Activated CD8-positive, alpha-beta memory T cell treated with anti-CD3 and anti-CD28 coated beads, Interleukin-2, amount 50 U/mL, for 4 hours (primary cell): ENCODE measurements at places on chromosomes 2 and 18.

- peak; percentile 56 for DNase-seq
These were observed 6.2 kb upstream of the GPR155 start for GRCh38 chr2:174492963-174493431.

DNA sequence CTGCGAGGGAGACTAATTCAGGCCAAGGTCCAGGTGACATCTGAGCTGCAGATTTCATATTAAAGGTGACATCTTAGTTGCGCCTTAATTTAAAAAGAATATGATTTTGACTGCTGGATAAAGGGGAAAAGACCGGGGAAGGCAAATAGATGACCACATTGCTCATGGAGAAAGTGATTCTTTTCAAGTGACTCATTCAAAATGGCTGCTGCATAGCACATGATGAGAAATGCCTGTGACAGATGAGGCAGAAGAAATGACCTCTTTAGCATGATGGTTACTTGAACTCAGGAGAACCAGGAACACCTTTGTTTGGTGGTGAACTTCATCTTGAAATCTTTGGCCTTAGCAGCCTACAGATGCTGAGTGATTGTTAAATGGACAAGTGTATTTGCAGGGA lies 385.8 kb upstream of the TRIB2 start:
- DNase-seq, result no peak

GRCh38 chr2:209368914-209369313 lies 54.9 kb upstream of the MAP2 start:
- DNase-seq, result no peak

DNA sequence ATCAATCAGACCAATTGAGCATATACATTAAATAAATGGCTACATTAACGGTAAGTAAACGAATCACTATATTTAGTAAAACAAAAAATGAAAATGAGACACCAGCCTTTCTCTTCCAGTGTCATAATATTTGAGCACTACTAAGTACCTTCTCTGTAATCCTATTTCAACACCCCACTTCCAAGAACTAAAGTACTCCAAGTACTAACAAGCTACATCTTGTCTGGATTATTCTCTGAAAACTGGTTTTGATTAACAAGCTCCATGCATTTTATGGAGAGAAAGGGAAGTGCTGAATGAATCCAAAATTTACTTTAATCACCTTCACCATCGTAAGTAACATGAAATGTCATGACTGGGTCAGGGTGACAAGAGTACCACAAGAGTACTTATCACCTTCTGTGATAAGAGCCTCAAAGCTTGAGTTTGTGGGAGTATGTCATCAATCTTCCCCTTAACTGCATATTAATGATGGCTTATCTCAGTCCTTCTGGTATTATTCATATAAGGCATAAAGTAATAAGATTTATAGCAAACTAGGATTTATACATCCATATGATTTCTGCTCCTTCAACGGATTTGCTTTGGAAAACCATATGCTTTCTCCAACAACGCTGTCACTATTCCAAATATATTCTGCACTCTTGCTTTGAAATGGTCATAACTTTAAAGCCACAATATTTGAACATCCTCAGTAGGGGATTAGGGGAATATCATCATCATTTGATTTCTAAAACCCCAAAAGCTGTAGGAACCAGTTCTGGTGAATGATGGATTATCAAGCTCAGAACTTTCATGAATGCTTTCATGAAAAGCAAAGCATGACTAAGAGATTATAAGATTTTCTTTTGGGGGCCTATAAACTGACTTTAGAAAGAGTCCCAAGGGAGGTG lies 127.0 kb downstream of the ANTXR1 start:
- no peak for DNase-seq

DNA sequence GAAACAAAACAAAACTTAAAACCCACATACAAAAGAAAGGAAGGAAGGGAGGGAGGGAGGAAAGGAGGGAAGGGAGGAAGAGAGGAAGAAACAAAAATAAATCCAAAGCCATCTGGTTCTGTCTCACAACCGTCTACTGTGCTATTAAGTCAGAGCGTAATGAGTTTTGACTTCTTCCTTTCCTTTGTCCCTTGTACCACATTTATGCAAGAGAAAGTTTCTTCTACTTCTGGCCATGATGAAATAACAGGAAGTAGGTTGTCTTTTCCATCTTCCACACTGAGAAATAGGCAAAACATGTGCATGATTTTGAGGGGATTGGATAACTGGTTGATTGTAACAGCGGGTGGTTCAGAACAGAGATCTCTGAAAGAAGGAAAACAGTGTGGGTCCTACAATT lies 121.4 kb downstream of the CTAGE1 start:
- no peak for DNase-seq

DNA sequence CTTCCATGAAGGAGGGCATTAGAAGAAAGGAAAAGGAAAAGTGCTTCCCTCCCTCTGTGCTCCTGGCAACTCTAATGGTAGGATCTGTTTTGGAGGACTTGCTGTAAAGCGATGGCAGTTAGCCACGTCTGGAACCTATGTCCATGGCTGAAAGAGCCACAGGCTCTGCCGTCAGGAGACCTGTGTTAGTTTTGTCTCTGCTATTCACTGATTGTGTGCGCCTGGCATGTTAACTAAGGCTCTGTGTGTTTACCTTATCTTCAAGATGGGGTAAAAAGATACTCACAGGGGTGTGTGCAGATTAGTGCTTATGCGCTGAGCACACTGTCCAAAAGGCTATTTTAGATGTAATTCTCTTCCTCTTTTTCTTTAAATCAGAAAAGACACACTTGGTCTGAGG lies 109.8 kb upstream of the LTBP1 start:
- no peak for DNase-seq

DNA sequence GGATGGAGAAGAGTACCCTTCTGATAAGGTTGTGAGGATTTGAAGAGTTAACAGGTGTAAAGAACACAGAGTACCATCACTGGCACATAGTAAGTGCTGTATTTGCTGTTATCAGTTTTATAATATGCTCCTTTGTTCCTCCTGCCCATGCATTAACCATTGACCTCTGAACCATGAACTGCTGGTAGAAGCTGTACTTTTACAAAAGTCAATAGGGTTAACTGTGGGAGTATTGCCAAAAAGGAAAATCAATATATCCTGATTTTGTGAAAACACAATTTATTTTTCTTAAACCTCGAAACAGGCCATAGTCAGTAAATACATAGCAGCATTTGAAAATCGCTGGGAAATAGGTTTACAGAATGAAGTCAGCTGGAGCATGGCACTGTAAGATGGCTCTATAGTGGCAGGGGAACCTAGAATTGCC lies 18.9 kb upstream of the ACAA2 start:
- no peak for DNase-seq

GRCh38 chr2:39290433-39290832 lies 46.7 kb upstream of the CDKL4 start:
- DNase-seq, result no peak

DNA sequence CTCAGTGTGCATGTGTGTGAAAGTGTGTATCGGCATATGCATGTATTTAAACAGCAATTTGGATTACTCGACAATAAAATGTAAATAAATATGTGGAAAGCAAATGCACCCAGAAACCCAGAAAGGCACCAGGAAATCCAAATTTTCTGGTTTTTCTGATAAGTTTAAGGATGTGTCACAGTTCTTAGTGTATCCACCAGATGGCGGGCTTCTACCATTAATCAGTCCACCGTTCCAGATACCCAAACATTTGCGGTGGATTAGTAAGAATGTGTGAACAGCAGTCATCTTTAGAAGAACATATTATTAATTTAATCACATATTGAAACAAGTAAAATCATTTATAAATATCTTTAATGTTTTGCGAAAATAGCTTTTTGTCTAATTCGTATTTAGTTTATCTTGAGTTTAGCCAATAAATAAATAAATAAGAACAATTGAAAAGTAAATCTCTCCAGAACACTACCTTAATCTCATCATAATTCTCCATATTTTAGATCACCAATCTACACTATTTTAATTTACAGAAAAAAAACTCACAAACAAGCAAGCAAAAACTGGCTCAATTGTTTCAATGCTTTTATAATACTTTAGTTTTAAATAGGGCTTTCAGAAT lies 298.9 kb downstream of the DSEL start:
- peak; percentile 58 for DNase-seq

DNA sequence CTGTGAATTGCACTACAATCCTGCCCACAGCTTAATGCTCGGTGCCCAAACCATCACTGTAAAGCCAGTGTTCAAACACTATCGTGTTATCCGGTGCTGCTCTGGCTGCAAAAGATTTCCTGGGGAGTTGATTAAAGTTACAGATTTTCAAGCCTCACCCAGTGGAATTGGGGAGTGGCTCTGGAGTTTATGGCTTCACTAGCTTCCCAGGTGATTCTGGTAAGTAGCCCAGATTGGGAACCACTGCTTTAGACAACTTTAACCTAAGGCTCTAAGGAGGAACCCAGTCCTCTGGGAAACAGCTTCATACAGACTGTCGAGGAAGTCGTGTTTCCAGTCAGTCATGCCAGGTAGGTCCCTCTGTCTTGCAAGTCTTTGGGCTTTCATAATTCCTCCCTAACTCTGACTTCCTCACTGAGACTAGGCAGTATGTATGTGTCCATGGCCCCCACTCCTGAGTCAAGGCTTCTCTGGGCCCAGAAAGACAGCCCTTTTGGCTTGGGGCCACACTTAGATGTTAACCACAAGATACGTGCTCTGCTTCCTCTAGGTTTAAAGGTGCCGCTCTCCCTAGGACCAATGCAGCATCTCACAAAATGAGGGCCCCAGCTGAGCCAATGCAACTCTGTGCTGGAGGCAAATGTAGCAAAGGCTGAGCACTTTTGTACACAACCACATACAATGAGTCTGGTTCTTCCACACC lies 299.7 kb downstream of the PRKCE start:
- no peak for DNase-seq

DNA sequence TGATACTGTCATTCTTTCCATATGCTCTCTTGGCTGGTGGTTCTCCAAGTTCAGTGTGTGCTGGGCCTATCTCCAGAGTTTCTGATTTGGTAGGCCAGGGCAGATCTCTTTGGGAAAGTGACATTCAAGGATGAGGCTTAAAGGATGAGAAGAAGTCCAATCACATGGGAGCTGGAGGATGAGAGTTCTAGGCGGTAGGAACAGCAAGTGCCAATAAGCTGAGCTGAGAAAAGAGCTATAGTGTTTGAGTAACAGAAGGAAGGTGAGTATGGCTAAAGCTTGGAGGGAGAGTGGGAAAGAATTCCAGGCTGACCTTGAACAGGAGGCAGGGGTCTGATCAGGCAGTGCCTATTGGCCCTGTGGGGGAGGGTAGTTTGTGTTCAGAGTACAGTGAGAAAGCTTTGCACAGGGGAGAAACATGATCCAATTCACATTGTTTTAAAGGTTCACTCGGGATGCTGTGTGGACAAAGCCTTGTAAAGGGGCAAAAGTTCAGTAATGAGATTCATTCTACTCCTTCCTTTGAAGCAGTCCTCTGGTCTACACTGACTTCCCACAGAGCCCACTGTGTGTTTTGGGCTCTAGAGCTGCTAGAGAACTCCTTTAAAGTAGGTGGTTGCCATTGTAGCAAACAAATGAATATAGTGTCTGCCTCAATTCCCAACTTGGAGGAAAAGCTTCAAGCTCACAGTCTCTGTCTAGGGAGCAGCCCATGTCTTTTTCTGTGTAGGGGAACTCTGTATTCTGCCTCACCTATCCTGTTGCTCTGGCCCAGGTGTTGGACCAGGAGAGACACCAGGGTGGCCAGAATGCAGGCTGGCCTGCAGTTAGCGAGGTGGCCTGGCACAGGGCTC lies 81.8 kb downstream of the FASTKD2 start:
- DNase-seq, result no peak
